ENCODE measurements at places on chromosomes 1 and 21. TPM values are rescaled to one million over a fixed set of nuclear protein-coding genes. Genes with fewer than 3 reads are reported as not detected.

Gene LCA5L
- not detected for polyA plus RNA-seq

Gene CYP4X1
- polyA plus RNA-seq: not detected

Gene LCE2B
- polyA plus RNA-seq: not detected

Gene ZNF124
- polyA plus RNA-seq: 6.4 TPM

DNA sequence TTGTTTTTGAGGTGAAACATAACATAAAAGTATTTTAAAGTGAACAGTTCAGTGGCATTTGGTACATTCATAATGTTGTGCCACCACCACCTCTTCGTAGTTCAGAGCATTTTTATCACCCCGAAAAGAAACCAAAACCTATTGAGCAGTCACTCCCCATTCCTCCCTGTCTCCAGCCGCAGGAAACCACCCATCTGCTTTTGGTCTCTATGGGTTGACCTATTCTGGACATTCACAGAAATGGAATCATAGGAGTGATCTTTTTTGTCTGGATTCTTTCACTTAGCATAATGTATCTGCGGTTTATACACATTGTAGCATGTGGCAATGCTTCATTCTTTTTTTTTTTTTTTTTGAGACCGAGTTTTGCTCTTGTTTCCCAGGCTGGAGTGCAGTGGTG lies 141.2 kb downstream of the VPS13D start:
- no peak for DNase-seq

GRCh38 chr1:185463011-185463410 lies 146.0 kb upstream of the IVNS1ABP start:
- no peak for DNase-seq

GRCh38 chr21:38790961-38791360 lies 14.8 kb upstream of the ETS2 start:
- no peak for DNase-seq

DNA sequence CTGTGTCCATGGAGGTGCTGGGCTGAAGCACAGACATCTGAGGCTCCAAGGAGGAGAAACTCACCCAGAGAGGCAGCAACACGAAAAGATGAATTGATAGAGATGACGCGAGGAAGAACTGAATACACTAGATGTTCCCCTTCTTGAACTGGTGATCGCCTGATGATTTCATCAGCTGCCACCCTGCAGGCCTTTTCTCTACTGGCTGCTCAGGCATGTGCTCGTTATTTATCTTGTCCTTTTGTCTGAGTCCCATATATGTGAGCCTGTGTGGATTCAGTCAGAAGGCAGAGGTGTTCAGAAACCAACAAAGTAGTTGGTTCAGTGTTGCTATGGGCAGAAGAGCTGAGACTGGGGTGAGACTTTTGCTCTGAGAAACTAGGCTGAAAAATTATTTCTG lies 104.2 kb downstream of the SPATA46 start:
- DNase-seq: no peak

DNA sequence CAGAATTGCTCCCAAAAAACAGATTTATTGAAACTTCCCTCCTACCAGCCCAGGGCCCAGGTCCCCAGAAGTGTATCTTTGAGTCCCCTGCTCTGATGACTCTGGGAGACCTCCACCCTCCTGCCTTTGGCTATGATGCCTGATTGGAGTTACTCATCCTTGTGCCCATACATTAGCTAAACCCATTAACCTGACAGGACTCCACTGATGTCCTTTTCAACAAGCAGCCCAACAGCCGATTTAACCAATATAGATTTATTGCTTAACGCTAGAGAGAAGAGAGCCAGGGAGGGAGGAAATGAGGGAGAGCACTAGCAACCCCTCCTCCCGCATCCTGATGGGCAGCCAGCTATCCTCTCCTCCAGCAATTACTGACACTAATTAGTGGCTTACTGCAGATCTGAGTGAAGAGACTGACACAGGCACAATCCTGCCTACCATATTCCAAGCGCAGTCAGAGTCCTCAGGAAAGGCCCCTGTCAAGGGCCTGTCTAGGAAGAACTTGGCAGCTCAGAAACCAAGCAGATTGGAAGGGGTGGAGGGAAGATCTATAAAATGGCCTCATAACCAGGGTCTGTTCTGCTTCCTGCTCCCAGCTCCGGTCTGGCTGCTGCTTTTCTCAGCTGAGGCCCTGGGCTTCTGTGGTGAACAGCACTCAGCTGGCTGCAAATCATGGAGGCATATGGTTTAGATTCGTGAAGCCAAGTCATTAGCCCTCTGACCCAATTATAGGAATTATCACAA lies 484.5 kb upstream of the DAB1 start:
- no peak for DNase-seq

DNA sequence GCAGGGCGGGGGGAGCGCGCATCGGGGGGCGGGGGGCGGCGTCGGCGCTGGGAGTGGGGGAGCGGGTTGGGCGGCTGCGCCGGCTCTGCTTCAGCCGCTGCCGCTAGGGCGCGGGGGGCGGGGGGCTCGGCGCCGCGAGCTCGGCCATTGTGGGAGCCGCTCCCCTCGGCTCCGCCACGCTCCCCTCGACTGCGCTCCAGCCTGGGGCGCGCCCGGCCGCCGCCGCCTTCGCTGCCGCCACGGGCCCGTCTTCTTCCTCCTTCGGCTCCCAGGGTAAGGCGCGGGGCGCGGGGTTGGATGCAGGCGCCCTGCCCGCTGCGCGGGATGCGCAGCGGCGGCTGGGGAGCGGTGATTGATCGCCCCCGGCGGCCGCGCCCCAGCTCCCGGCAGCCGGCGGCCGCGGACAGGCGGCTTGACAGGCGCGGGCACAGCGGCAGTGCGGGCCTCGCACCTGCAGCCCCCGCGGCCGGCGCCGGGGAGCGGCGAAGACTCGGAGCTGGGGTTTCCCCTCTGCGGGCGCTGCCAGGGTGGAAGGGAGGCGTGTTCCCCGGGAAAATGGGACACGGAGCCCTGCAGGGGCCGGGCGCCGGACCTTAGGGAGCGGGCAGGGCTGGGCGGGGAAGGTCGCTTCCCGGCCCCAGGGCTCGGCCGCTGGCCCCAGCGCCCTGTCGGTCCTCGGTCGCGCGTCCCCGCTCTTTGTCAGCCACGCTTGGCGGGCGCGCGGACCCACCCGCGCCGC lies 55.3 kb downstream of the NDUFS5 start:
- peak; percentile 16 for DNase-seq

DNA sequence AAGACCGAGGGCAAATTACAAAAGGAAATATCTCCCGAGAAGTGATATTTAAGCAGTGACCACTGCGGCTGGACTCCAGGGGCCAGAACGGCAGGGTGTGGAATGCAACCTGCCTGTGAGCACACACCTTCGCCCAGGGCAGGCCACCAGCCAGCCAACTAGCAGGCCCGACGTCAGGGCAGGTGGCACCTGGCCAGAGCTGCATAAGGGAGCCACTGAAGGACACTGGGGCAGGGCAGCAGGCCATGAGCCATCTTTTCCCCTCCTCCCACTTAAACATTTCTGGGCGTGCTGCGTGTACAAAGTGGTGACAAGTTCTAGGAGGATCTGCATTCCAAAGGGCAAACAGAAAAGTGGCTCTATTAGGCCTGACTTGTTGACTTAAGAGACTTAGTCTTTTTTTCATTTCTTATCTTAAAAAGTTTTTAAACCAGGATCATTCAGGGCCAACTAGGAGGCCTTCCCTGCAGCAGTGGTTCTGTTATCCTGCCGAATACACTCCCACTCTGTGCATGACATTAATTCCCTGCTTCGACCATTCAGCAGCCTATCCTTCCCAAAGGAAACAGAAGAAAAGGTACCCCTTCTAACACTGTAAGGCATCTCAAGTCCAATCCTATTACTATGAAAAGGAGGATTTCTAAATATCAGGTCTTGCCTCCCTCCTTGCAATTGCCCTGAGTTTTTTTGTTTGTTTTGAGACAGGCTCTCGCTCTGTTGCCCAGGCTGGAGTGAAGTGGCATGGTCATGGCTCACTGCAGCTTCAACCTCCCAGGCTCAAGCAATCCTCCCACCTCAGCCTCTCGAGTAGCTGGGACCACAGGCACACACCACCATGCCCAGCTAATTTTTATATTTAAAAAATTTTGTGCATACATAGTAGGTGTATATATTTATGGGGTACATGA lies 96.3 kb downstream of the BCAR3 start:
- DNase-seq: no peak

DNA sequence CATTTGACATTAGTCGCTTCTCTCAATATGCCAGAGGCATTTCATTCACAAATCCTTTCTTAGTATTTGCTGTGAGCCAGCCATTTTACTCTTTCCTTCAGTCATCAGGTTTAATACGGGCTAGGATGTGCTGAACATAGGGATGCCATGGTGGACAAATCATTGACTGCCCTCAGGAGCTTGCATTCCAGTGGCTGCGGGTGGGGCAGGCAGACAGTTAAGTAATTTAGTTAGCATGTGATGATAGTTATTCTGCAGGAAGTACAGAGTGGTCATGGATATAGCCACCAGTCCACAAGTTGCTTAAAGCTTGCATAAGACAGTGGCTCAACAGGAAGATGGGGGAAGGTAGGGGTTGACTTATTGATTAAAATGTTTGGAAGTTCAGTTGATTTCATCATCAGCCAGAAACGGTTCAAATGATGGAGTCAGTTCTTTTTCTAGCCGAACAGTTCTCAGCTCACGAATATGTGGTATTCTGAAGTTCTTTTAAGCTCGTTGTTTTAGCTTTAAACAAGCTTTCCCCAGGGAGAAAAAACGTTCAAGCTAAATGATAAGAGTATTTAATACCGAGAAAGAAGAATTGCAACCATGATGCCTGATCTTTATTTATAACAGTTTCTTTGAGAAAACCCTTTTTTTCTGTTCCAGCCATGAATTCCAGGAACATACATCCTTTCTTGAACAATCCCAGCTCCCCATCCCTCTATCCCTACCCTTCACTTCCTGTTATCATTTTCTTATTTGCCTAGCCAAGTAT lies 1.4 kb downstream of the SLC22A15 start:
- DNase-seq: no peak

GRCh38 chr1:17909634-17910033 lies 154.5 kb downstream of the ACTL8 start:
- no peak for DNase-seq

DNA sequence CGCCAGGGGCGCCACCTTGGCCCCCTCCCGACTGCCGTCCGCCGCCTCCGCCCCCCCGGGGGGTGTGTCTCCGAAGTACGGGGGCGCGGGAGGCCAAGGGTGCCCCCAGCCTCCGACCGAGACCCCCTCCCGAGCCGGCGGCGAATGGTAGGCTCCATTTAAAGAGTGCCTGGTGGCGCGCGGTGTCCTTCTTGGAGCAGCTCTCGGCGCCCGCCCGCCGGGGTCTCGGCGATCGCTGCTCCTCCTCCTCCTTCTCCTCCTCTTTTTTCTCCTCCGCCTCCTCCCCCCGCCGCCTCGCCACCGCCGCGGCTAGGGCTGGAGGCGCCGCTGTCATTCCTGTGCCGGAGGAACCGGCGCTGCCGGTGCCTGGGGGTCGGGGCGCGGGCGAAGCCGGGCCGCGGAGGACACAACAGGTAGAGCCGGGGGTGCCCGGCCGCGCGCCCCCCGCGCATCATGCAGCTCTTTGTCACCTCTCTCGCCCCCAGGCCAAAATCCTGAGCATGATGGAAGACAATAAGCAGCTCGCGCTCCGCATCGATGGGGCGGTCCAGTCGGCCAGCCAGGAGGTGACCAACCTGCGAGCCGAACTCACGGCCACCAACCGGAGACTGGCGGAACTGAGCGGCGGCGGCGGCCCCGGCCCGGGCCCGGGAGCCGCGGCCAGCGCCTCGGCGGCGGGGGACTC lies at the start of gene KAZN:
Gene KAZN, plus strand, starts transcription at position 188 of the 685 bp plus-strand sequence.
- no peak for DNase-seq

DNA sequence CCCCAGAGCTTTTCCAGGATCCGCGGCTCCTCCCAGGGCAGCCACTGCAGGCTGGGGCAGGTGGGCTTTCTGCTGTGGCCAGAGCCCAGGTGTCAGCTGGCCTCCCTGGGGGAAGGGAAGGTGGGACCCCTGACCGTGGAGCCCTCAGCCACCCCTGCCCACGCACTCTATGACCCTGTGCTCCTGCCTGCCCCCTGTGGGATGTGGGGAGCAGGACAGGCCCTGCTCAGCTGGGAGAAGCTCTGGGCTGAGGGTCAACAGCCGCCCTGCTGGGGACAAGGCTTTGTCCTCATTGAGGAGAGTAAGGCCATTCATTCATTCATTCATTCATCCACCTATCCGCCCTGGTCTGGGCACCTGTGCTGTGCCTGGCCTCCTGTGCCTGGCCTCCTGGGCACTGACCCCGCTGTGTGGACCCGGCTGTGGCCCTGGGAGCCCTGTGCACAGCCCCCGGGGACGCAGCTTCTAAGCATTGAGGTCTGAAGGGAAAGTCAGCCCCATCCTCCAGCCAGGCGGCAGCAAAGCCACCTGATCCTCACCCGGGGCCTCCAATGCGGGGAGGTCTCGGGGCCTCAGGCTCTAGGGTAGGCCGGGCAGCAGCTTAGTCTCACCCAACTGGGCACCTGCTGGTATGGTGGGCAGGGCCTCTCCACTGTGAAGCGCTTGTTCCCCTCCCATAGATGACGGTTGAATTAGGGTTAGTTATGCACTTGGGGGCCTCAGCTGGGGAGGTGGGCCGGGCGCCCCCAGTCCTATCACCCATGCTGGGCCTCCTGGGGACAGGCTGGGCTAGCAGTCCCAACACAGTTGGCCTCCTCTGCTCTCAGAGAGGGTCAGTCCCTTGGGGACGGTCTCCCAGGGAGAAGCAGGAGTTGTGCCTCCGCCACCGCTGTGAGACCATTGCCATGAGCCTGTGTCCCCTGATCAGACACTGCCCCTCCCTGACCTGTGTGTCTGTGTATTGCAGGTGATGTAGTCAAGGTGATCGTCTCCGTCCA lies 6.0 kb downstream of the TNFRSF14 start:
- no peak for DNase-seq

GRCh38 chr1:107183011-107183410 lies 42.2 kb downstream of the NTNG1 start:
- DNase-seq: no peak

DNA sequence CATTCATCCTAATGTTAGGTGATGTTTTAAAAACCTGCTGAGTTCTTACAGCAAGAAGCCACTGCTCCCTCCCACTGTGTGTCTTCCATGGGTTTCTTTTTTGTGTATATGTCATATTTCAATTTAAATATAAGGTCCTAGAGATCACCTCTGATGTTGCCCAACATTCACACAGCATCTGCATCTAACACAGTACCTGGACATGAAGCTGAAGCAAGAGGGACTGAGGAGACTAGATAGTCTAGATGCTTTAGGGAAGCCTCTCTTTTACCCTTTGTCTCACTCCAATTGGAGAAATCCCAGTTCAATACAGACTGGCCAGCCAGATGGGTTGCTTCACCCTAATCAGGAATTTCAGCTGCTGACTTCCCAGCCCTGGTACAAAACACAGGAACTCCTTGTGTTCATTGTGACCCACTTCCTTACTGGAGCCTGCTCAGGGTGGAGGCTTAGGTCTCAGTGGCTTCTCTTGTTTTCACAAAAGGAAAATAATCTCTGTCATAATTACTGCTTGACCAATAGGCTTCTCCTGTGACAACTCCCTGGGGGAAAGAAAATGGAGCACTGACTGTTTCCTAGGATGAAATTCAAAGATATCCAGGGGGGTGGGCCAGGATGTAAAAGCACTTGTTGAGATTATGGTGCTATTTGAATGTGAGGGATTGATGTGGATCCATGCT lies 17.3 kb downstream of the BTG2 start:
- DNase-seq: no peak
